Dermis blood vessel endothelial cell (primary cell): ENCODE measurements at places on chromosomes 12 and 14.

DNA sequence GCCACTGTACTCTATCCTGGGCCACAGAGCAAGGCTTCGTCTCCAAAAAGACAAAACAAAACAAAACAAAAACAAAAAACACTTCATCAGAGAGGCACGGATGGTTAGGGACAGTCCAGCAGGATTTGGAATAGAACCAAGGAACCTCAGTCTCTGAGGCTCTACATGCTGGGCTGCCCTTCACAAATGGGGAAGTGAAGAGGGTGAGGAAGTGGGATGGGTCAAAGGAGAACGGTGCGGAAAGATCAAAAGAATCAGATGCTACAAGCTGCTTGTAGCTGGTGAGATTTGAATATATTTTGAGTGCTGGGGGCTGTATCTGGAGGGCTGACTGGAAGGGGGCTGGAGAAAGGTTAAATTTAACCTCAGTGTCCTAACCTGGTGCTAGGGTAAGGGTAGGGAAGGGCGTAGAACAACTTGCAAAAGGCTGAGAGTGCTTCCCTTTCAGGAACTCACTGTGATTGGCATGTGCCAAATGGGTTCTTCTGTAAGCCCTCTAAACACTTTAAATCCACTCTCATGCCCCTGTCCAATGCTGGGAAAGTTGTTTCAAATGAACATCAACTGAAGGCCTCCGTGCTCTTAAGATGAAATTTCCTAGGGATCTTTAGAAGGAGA is 4.6 kb downstream of the FOXJ2 start:
- no peak for DNase-seq

GRCh38 chr12:26460361-26460760 is 265.0 kb downstream of the SSPN start:
- no peak for DNase-seq

- DNase-seq, result no peak
Measured at GRCh38 chr12:107948391-107948945, 174.0 kb downstream of the ASCL4 start.

DNA sequence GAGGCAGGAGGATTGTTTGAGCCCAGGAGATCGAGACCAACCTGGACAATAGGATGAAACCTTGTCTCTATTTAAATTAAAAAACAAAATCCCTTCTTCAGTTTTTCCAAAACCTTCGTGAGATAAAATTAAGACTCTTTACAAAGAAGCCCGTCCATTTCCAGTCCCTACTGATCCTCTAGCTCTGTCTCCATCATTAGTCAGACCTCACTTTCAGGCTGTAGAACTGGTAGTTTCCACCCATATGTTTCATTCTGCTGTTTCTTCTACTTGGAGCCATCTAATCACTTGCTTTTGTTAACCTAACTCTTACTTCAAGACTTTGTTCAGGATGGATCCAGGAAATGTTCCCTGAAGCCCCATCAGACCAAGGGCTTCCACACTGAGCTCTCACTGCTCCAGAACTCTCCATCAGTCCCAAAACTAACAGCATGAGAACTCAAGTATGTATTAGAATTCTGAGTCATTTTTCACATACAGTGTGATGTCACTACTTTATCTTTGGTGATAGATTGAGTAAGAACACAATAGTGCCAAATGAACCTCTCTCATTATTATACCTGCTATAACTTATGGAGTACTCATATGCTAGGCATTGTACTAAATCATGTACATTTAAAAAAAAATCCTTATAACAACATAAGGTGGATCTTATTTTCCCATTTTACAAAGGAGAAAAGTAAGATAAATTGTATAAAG is 90.8 kb downstream of the PRICKLE1 start:
- DNase-seq, result no peak

DNA sequence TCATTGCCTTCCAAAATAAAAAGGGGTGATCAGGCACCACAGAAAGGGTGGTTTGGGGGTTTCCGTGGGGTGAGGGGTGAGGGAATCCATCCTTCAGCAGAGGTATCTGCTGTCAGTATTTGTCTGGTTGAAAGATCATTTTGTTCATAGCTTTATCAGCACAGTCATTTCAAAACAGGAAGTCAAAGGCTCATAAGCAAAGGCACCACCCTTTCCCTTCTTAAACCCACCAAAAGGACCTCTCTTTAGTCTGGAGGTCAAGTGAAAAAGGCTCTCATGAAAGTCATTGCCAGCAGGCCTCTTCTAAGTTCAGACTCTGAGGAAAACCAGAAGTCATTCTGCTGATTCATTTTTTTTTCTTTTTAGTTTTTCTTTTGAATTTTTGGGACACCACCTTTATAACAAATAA is 6.2 kb downstream of the CHST11 start:
- DNase-seq, result peak; percentile 41

DNA sequence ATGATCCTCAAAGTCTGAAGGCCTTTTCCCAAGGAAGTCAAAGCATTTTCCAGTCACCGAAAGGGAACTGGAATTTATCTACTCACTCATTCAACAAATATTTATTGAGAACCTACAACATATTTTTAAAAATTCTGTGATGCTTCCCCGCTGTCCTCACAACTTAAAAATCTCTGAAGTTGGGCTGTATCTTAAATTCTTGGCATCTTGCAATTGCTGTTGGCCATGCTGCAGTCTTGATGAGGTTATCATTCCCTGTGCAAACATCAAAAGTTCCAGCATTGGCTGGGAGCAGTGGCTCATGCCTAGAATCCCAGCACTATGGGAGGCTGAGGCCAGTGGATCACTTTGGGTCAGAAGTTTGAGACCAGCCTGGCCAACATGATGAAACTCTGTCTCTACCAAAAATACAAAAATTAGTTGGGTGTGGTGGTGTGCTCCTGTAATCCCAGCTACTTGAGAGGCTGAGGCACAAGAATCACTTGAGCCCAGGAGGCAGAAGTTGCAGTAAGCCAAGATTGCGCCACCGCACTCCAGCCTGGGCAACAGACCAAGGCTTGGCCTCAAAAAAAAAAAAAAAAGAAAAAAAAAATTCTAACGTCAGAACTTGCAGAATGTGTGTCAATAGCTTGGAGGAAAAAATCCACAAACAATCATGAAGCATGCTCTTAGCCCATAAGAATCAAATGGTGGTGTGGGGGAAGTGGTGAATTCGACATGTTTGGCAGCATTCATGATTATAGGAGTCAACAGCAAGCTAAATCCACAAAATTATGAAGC is 34.9 kb downstream of the CCDC177 start:
- no peak for DNase-seq

DNA sequence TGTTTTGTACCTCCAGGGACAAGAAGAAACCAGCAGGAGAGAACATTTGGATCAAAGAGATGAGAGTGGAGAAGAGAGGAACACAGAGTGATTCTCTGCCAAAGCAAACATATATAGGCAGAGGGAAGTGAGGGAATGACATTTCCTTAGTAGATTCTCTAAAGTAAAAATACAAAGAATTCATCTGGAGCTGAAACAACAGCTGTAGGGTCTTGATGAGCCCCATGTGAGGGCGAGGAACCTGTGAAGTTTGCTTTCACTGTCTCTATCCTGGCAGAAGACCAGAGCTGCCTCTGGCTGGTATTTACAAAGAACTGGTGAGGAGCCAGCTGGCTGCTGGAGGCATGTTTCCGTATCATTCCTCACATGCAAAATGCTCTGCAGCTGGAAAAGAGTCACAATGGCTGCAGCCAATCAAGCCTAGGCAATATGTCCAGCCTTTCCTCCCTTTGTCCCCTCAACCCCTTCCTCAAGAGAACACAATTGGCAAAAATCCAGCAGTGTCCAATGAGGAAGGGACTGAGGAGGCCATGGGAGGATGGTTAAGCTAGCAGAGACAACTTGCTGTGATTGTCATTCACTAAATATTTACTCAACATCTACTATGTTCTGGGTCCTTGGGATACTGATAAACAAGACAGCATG is 122.5 kb downstream of the PHLDA1 start:
- peak; percentile 95 for DNase-seq

GRCh38 chr14:35402323-35403113 is 2.0 kb downstream of the NFKBIA start:
- peak; percentile 46 for DNase-seq

DNA sequence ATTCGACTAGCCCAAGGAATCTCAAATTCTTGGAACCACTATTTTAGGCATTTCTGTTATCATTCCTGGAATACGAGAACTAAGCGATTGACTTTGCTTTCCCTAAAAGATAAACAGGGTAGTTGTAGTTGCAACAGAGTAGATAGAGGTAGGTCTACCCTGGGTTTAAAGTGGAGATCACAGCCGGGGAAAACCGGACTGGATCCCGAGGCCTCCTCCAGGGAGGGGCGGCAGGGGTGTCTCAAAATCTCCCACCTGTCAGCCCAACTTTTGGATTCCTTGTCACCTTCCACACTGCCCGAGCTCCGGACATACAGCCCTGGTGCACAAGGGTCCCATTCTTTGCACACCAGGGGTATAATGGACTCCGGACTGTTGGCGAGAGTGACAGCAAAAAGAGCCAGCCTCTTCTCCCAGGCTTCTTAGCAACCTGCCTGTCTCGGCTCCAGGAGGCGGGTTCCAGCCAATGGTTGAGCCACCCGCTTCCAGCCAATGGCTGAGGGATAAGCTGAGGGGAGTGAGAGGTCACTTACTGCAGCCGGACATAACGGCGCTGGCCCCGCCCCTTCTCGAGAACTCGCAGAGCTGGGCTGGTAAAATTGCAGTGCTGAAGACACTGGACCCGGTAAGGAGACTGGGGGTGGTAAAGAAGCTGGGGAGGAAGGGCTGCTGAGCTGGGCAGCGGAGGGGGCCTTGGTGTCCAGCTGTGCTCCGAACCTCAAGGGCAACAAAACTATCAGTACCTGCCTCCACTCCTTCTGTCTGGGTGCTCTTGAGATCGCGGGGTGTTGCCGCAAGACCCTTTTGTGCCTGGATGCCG is at the start of gene SUOX:
SUOX (plus strand) TSS at position 562 of the 820 bp plus-strand sequence. CDS start 4,946 bp downstream, outside the sequence.
- DNase-seq, result peak; percentile 98

GRCh38 chr12:47370421-47370820 is 290.7 kb upstream of the AMIGO2 start:
- DNase-seq, result no peak

DNA sequence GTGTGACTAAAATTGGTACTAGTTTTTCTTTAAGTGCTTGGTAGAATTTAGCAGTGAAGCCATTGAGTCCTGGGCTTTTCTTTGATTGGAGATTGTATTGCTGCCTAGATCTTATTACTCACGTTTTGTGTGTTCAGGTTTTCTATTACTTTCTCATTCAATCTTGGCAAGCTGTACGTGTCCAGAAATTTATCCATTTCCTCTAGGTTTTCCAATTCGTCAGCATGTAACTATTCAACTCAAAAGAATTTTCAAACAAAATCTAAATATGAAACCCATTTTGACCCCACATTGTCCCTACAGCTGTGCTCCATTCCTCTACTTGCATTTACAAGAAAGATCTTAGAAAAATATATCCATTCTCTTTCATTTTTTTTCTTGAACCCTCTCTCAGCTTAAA is 1613.4 kb upstream of the SEL1L start:
- DNase-seq, result no peak
